ENCODE measurements at places on chromosomes 2 and 18.

DNA sequence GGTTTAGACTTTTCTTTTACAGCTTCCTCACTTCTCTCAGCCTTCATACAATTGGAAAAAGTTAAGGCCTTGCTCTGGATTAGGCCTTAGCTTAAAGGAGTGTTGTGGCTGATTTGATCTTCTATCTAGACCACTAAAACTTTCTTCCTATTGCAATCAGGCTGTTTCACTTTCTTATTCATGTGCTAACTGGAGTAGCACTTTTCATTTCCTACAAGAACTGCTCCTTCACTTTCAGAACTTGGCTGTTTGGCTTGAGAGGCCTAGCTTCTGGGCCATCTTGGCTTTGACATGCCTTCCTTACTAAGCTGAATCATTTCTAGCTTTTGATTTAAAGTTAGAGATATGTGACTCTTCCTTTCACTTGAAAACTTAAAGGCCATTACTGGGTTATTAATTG is 114.3 kb downstream of the ARHGEF4 start:
- DNase-seq = no peak

- DNase-seq = no peak
These were observed 22.6 kb downstream of the FOXI3 start for GRCh38 chr2:88429929-88430328.

GRCh38 chr18:5879479-5879882 is 15.8 kb downstream of the TMEM200C start:
- DNase-seq = no peak

DNA sequence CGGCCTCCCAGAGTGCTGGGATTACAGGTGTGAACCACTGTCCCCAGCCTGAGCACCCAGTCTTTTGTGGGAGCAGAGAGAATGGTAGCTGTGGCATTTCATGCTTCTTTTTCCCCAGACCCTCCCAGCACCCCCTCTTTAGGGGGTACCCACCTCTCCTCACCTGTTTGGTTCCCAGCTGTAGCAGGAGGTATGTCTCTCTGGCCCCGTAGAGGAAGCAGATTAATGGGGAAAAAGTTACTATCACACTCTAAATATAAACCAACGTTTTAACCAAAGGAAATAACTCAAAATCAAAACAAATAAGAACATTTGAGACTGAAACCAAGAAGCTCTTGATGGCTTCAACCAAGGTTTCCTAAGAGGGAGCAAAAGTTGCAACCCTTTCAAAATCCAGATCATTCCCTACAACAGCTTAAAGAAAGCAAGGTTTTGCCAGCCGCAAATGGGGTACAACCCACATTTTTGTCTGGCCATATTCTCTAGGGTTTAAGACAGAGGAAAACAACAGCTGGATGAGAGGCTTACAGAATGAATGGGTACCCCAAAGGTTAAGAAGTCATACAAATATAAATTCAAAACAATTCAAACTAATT is 8.0 kb downstream of the RNF125 start:
- no peak for DNase-seq

GRCh38 chr18:74499633-74500032 is 3.5 kb downstream of the CNDP2 start:
- peak; percentile 73 for DNase-seq

- DNase-seq = no peak
These were observed 519 bp downstream of the TEX261 start for GRCh38 chr2:70994009-70994698.

- no peak for DNase-seq
These were observed 138.4 kb upstream of the TWIST2 start for GRCh38 chr2:238709325-238710025.

- DNase-seq = no peak
These were observed 25.2 kb downstream of the CAB39 start for GRCh38 chr2:230737791-230738226.

DNA sequence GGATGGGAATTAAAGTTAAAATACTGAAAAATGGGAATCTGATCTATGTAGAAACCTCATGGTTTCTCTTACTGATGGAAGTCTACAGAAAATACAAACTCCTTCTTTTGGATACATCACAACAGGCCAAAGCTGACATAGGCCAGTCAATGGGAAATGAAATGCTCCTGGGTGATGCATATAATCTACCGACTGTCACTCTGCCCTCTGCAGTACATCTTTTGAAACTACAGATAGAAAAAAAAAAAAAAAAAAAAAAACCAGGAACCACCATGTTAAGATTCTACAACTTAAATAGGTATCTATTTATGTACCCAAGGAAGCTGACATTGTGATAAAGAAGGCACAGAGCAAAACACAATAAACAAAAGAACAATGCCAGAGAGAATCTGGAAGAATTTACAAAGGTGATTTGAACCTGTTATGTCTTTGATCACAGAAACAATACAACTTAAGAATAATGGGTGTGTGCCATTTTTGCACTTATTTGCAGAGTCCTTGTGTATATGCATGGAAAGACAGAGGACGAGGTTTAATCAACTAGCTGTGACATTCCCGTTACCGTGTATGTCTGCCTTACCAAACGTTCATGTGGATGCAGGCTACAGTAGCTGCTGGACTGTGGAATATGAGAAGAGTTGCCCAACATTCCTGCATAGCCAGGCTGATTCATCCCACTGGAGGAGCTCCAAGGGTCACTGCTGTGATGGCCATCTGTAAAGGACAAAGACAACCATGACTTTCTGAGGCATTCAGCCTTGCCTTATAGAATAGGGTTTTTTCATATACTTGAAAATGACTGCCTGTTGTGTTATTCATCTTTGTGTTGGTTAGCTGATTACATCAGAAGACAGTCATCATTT is 312.7 kb downstream of the TCF4 start:
- DNase-seq = no peak

- no peak for DNase-seq
These were observed 127.4 kb downstream of the CHST9 start for GRCh38 chr18:27057519-27058234.

GRCh38 chr2:115480741-115481140 is 1038.3 kb downstream of the DPP10 start:
- no peak for DNase-seq

DNA sequence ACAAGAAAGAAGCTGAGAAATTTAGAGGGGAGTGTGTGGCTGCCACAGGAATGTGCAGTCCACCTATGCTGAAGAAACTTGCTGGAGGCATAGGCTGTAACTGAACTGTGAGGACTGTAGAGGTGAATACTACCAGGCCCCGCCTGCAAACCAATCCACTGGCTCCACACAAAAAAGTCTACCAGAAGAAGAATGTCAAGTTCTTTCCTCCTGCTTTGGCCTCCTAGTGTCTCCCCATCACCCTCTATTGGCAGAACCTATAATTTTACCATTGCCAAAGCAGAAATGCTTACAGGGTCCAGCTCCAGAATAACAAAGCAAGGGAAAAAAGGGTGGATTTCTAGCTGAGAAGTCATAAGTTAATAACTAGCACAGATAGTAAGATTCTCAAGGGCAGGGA is 5.9 kb upstream of the ATP5MC3 start:
- DNase-seq = no peak

- DNase-seq = peak; percentile 34
These were observed 606 bp downstream of the GAL3ST2 start for GRCh38 chr2:241777170-241777685.

- no peak for DNase-seq
These were observed 731.7 kb upstream of the REG3G start for GRCh38 chr2:78293768-78294167.

DNA sequence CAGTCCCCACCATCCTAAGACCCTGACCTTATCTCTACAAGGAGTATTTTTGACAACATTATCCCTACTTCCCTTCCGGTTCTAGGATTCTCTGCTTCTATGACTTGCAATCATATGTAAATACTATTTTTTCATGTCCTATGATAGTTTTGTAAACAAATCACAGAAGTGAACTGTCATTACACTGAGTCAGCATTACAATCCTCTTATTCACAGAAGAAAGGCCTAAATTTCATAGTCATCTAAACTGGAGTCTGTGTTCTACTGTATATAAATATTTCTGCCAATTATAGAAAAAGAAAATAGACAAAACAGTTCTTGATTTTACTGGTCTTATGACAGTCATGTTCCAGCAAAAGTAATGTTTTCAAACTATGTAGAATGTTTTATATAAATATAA is 265.1 kb downstream of the NCKAP5 start:
- DNase-seq = no peak

- peak; percentile 37 for DNase-seq
These were observed 74.0 kb upstream of the TEX51 start for GRCh38 chr2:126824663-126825062.

GRCh38 chr2:230896346-230897115 is 28.5 kb downstream of the GPR55 start:
- DNase-seq = peak; percentile 37

DNA sequence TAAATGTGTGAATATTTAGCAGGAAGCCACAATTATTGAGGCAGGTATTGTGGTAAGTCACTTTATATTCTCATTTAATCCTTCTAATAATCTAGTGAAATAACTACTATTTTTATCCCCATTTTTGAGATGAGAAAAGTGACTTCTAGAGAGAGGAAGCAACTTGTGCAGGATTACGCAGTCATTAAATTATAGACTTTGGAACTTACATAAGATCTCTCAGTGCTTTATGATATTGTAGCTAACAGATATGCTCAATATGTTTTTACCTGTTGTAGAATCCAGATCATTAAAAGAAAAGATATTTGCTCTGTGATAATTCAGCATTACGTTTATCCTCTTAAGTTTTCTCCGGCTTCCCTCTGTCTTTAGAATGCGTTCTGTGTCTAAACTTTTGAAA is 50.5 kb downstream of the MBD5 start:
- no peak for DNase-seq

DNA sequence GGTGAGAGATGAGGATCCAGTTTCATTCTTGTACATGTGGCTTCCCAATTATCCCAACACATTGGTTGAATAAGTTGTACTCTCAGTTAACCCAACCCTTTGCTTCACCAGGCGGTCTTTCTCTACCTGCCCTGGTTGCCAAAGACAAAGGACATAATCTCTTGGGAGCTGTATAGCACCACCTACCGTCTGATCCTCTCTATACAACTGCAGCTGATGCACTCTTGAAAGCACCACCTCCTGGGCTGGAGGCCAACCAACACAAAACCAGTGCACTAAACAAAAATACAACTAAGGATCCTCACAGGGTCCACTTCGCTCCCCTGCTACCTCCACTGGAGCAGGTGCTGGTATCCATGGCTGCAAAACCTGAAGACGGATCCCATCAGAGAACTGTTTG is 473.6 kb upstream of the NRXN1 start:
- DNase-seq = no peak

GRCh38 chr2:129464036-129464435 is 515.4 kb upstream of the RAB6C start:
- no peak for DNase-seq

Data from sigmoid colon (tissue), 7 donors.